ENCODE measurements at places on chromosomes 5 and 9.

GRCh38 chr9:33881635-33882034 is 64.7 kb downstream of the UBE2R2 start:
- DNase-seq = no peak

DNA sequence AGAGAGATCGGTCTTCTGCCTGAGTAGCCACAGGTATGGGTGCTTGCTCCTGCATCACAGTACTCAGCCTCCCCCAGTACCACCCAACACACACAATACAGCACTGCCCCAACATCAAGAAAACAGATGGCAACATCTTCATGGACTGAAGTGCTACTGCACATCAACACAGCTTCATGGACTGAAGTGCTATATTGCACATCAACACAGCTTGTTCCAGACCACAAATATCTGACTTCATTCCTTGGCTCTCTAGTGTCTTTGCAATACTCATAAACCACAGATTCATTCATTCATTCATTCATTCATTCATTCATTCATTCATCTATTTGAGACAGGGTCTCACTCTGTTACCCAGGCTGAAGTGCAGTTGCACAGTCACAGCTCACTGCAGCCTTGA is 31.1 kb upstream of the PCA3 start:
- DNase-seq = no peak

DNA sequence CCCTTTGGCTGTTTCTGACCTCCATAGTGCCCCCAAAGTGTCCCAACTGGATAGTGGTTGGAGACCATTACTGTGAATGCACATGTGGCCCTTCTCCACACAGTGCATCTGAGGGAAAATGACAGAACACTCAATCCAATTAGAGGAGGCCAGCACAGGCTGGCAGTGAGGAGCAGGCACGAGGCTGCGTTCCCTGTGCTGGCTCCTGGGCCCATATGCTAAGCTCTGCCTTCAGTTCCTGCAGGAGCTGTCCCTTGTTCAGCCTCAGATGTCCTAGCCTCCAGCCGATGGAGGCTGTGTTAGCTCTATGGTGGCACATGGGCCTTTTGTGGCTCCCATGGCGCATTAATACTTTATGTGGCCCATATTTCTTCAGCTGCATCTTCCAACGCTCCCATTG is 35.8 kb downstream of the ALG2 start:
- no peak for DNase-seq

- no peak for DNase-seq
Observed at GRCh38 chr5:67792891-67793290, 422.7 kb upstream of the PIK3R1 start.

DNA sequence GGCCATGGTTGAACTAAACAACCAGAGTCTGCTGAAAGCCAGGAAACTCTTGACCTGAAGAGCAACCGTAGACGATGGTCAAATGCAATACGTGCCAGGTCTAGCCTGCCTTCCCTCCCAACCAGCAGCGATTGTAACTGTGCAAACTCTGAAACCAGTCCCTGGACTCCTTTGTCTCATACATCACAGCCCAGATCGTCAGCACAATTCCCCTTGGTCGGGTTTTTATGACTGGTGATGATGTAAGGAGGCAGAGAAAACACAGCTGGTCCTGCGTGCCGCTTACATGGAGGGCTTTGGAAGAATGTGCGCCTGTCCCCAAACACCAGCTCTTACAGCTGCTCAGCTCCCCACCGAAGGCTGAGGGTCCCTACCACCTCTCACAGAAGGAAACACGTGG is 24.6 kb downstream of the SMIM23 start:
- peak; percentile 1 for DNase-seq

DNA sequence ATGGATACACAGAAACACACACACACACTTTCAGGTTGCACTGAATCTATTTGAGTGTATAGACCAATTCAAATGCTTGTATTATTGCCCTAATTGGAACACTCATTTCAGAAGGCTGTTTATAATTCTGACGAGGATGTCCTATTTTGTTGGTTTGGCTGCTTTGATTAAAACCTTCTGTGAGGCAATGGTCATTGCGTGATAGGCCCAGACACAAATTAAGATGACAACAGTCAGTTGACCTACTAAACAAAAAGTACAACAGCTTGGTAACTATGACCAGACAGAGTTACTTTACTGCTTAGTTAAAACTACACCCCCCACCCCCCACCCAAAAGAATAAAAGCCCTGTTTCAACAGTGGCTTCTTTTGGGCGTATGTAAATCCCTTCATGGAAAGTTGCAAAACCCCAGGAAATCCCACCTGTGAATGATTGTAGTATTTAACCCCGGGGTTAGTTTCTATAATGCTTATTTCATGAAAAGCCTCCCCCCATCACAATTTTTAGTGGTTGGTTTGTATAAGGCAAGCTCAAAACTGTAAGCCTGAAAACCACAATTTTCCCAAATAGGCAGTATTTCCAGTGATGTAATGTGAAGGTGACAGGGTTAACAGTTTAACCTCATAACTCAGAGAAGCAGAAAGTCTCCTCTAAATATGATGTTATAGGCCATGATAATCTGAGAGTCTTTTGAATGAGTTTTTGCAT is 340.8 kb downstream of the FGF10 start:
- no peak for DNase-seq

- DNase-seq = no peak
Observed at GRCh38 chr9:126981218-126981617, 66.6 kb downstream of the RALGPS1 start.

DNA sequence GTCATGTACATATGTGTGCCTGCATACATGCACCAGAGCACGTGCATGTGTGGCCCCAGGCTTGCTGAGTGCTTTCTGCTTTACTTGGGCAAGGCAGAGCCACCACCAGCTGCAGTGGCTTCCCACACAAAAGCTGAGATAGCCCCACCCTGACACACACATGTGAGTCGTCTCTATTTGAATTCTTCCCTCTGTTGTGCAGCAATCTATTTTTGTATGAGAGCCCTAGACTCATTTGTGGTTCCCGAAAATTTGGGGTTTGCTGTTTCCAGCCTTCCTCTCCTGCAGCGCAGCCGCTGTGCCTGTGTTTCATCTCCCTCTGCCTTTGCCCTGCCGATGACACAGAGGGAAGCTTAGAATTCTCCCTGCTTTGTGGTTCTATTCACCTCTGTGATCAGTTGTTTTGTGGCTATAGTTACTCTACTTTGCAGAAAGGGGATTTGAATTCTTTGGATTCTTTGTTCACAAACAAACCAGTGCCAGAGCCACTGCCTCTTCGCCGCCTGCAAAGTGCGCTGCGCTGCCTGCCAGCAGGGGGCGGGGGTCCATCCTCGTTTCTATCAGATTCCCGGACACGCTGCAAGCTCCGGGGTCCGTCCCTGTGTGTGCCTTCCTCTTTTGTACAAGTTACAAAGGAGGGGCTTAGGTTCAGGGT is 95.8 kb upstream of the DAP start:
- no peak for DNase-seq

DNA sequence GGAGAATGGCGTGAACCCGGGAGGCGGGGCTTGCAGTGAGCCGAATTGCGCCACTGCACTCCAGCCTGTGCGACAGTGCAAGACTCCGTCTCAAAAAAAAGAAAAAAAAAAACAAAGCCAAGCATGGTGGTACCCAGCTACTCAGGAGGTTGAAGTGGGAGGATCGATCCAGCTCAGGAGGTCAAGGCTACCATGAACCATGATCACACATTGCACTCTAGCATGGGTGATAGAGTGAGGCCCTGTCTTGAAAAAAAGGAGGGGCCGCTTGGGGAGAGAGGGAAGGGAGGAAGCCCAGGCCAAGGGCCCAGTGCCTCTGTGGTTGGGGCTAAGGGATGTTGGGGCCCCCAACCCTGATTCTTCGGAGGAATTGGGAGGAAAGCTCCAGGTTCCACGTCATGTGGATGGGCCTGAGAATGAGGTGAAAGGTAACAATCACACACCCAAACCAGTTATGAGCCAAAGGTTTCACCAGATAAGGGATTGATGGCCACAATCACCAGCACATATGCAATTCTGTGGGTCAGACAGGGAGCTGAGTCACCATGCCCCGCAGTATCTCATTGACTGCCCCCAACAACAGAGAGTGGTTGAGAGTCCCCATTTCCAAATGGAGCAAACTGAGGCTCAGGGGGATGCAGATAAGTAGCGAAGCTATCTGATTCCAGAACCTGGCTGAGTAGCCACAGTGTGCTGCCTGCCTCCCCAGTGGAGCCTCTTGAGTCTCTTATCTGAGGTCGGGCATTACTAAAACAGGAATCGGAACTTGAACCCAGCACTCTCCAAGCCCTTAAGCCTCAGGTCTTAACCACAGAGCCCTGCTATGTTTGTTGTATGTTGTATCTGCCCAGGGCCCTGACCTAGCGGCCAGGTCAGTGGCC is 20.5 kb downstream of the SWI5 start:
- DNase-seq = no peak

GRCh38 chr5:102537011-102537410 is 38.2 kb upstream of the SLCO6A1 start:
- DNase-seq = no peak

- no peak for DNase-seq
Observed at GRCh38 chr9:18061856-18062255, 412.1 kb upstream of the ADAMTSL1 start.

GRCh38 chr5:173839117-173839713 is 48.9 kb upstream of the CPEB4 start:
- DNase-seq = no peak

GRCh38 chr5:171340491-171340890 is 31.4 kb downstream of the TLX3 start:
- DNase-seq = no peak

DNA sequence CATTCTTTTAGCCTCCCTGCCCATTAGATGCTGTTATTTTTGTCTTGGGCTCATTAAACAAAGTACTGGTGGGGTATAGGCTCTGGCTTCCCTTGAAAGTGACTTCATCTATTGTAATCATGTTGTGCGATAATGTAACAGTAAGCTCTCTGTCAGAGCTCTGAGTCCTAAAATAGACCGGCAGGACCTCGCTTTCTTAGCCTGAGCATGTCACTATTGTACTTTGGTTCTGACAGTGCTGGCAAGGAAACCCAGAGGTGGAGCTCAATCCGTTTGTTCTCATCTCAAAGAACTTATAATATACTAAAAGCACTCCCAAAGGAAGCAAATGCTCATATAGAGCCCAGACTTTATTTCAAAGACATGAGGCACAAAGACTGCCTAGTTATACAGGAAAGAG is 339.1 kb upstream of the CCNH start:
- no peak for DNase-seq

DNA sequence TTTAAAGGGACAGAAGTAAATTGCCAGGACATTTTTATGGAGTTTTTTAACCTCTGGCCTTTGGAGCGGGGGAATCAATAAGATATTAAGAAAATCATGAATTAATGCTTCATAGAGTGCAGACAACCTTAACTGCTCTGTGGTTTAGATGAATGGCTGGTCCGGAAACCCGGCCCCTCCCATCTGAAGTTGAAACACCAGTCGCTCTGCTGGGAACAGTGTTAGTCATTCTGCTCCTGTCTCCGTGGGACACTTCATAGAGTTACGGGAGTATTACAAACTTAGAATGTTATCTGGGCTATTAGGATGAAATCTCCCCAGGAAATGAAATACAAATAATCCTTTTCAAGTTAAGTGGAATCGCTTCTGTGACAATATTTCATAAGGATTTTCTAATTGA is 110.1 kb upstream of the IRX2 start:
- DNase-seq = no peak

DNA sequence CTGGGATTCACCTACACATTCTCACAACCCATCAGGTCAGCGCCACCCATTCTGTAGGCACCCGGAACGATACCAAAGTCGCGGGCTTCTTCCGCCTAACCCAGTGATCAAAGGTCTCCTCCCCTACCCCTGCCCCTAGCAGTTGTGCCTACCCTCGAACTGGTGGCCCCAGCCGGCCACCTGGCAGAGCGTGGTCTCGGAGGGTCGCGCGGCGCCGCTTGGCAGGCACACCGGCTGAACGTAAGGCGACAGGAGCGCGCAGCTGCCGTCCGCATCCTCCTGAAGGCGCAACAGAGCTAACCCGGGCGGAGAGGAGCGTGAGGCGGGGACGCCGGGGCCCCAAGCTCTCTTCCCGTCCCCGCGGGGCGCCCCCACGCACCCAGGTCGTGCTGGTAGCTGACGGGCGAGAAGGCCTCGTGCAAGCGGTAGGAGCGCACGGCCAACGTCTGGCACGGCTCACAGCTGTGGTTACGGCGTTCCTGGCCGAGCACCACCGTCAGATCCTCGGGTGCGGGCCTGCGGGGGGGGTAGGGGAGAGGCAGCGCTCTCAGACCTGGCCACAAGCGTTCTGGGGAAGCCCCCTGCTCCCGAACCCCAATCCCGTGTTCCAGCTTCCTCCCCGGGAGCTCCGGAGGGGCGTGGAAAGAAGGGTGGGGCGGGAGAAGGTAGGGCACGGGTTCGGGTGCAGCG is 2.8 kb upstream of the PFN3 start:
- peak; percentile 27 for DNase-seq

DNA sequence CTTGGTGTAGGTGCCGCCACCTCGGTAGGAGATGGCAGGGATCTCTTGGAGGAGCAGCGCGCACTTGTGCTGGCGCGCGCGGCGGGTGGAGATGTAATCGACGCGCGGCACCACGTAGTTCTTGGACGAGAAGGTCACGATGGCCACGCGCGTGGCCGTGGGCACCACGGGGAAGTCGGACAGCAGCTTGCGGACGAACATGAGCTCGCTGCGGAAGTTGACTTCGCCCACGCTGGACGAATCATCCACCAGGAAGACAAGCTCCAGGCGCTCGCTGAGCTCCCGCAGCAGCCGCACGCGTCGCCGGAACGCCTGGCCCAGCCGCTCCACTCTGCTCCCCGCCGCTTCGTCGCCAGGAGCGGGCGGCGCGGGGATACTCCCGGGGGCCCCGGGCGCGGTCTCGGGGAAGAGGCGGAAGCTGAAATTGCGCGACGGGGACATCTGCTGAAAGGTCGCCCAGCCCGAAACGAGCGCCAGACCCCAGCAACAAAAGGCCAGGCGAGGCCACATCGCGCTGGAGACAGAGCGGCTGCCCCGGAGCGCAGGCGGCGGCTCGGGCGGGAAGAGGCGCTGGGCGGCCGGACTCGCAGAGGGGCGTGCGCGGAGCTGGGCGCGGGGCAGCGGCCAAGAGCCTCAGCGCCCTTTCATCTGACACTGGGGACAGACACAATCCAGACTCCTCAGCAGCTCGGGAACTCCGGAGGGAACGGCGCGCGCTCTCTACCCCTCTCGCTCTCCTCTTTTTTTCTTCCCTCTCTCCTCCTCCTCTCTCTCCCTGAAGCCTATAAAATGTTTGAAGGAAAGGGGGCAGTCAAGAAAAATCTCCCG is at the start of gene SVEP1:
Gene SVEP1, minus strand, starts transcription at position 708 of the 828 bp plus-strand sequence. Its CDS starts 198 bp downstream, at position 510.
- peak; percentile 43 for DNase-seq

GRCh38 chr5:90519081-90519480 is 10.3 kb downstream of the LYSMD3 start:
- no peak for DNase-seq

- no peak for DNase-seq
Observed at GRCh38 chr5:172981931-172982330, 1.6 kb upstream of the ATP6V0E1 start.
